SW480 (cell line): ENCODE measurements at places on chromosomes 6 and 20.

GRCh38 chr6:34529665-34530327, 26.3 kb downstream of the SPDEF start:
- no peak for DNase-seq

DNA sequence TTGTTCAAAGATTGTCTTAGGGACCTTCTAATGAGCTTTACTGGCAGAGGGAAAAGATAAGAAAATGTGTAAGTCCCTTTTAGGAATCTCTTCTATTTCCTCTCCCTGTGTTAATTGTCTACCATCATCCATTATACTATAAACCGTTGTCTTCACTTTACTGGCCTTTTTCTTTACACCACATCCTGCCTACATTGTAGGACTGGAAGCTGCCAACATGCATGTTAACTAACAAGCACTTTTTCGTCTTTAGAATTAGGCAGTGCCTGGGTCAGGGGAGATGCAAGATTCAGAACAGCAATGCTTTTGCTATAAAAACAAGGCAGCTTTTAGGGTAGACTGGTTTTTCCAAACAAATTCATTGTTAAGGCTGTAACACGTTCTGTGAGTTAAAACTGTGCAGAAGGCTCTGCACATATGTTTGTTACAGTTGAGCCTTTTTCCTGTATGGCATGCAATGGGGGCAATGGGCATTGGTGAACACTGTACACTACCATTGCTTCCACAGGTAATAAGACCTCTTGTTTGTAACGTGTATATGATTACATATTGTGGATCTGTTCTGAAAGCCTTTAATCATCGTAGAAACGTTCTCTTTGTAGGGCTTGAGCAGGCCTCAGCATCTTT, 10.9 kb upstream of the PKIG start:
- DNase-seq, result no peak

DNA sequence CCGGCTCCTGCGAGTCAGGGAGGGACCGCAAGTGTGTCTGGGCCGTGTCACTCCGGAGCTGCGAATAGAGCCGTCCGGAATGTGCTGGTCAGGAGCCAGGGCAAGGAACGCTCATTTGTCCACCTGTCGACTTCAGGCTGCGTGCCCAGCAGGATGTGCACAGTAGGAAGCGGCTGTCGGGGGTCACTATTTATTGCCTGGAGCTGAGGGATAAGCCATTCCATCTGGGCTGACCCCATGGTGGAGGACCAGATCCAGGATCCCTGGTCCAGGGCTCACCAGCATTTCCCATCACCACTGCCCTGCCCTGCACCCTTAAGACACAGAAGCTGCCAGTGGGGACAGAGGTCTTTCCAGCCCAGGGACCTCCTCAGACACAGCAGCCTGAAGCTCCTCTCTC, 14.7 kb downstream of the NTSR1 start:
- DNase-seq, result no peak

GRCh38 chr6:113908801-113909200, 51.7 kb downstream of the MARCKS start:
- no peak for DNase-seq

- DNase-seq, result no peak
Measured at GRCh38 chr20:13307562-13308163, 86.6 kb downstream of the ISM1 start.

- peak; percentile 94 for DNase-seq
Measured at GRCh38 chr6:37059344-37060194, 54.1 kb downstream of the FGD2 start.

- DNase-seq, result peak; percentile 75
Measured at GRCh38 chr6:157322792-157323254, 496 bp downstream of the TMEM242 start.

- DNase-seq, result peak; percentile 58
Measured at GRCh38 chr6:161618831-161619454, 345.1 kb upstream of the AGPAT4 start.

DNA sequence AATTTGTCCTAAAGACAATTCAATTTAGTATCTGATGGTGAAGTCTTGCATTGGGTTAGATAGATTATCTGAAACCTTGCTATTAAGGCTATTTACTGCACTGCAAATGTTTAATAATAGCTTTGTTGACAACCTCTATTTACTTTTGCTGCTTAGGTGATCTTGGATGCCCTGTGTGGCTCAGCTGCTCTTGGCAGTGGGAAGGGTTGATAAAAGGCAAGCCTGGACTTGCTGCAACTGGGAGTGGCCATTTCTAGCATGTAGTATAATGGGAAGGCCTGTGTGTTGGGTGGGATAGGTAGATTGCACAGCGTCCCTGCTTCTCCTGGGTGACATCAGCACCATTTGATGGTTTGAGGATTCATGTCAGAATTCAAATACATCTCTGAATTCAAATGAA, 49.1 kb downstream of the ARMC2 start:
- DNase-seq, result peak; percentile 84

DNA sequence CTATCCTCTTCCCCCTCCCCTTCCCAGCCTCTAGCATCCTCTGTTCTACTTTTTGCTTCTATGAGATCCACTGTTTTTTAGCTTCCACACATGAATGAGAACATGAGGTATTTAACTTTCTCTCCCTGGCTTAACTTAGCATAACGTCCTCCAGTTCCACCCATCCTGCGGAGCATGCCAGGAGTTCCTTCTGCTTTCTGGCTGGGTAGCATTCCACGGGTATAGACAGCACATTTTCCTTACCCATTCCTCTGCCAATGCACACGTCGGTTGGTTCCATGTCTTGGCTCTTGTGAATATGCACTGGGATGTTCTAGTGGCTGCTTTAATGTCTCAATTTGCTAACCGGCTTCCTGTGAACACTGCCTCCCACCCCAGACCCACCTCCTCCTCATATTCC, 13.2 kb upstream of the CCR6 start:
- DNase-seq, result no peak

DNA sequence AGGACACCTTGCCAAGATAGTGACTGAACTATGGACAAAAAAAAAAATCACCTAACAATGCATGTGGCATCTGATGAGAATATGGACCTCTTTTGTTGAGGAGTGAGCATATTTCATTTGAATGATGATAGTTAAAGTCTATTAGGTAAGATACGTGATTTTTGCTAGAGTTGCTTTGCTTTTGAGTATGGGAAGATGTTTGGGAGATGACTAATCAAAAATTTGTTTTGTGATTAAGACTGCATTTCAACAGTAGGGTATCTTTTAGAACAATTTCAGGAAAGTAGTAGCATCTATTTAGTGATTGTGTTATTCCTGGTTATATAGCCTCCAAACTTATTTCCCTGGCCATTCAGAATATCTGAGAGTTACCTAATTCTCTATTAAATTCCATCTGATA, 878.6 kb upstream of the CITED2 start:
- DNase-seq, result no peak

DNA sequence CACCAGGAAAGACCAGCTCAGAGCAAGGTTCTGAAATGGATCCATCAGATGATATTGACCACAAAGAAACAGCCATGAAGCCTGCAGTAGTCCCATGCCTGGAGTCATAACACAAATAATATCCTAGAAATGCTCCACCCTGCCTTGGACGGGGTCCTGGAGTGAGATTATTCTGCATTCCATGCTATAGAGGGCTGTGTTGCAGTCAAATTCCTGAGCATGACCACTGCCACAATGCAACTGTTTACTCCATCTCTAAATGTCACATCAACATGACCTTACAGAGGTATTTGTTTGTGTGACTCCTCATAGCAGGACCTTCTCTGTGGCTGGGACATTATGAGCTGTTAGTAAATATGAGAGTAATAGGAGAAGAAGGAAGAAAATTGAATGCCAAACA, 257.5 kb upstream of the TCF21 start:
- DNase-seq, result no peak

DNA sequence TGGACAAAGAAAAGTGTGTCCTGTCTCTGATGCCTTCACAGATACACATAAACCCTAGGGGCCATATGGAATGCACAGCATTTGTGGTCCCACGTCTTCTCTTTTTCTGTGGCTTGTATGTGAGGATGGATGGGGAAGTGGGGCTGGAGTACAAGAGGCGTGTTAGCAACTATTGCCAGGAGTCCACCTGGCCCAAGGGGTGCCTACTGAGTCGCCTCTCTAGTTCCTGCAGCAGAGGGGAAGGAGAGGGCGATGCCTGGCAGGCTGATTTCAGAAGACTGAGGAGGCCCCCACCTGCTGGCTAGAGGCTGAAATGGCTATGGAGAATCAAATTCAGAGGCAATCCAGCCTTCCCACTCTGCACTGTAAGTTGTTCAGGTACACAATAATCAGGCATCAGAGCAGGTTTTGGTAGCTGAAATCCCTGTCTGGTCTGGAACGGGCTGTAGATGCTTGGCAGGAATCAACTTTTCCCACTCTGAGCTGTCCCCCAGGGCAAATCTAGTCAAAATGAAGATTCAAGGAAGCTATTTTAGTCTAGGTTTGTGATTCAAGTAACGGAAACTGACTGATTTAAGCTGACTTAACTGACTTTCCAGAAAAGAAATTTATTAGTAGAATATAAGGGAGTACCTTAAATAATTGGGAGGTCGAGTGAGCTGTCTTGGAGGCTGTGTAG, 14.9 kb upstream of the PPARD start:
- DNase-seq, result peak; percentile 52

- DNase-seq, result no peak
Measured at GRCh38 chr6:136468711-136469110, 81.5 kb downstream of the MAP7 start.

GRCh38 chr6:29520232-29520631, 32.5 kb upstream of the MAS1L start:
- no peak for DNase-seq
